ENCODE measurements at places on chromosomes 2 and 18.
A peak's percentile ranks its signal among the peaks of the same experiment; 100 is the strongest.

DNA sequence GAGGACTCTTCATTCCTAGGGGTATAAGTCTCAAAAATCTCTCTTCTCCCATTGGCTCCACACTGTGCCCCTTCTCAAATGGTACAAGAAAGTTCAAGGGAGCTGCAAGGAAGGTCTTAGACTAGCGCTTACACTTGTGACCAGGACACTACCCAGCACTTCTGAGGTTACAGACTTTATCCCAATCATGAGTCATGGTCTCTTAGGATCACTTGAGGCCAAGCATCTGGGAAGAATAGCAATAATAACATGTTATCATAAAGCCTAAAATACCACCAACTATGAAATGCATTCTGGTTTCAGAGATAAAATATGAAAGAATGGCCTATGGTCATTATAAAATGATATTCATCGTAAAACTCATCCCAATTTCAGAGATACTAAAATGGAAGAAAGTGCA lies 309.9 kb upstream of the PKDCC start:
- no peak for DNase-seq

DNA sequence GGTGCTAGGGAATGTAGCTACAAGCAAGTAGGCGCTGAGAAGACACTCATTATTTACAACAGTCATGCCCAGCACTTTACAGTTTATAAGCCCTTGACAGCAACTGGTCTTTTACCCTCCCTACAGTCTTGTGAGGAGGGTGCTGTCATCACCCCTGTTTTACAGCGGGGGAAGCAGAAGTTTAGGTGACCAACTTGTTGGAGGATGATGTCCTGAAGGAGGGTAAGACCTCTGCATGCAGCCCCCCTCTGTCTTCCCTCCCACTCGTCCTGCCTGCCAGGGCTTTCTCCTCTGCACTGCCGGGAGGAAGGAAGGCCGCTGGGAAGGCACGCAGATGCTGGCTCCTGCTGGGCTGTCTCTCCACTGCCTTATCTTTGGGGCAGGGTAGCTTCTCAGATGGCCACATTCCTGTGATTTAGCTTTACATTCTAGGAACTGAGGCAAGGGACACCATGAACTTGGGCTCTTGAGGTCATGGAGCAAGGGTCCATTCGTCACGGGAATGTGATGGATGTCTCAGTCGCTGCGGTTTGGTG lies 972 bp downstream of the IL1R1 start:
- no peak for DNase-seq

GRCh38 chr2:10521356-10522169 lies 73.4 kb upstream of the ODC1 start:
- no peak for DNase-seq

- DNase-seq = no peak
Measured at GRCh38 chr2:104788742-104789455, 65.0 kb upstream of the POU3F3 start.

DNA sequence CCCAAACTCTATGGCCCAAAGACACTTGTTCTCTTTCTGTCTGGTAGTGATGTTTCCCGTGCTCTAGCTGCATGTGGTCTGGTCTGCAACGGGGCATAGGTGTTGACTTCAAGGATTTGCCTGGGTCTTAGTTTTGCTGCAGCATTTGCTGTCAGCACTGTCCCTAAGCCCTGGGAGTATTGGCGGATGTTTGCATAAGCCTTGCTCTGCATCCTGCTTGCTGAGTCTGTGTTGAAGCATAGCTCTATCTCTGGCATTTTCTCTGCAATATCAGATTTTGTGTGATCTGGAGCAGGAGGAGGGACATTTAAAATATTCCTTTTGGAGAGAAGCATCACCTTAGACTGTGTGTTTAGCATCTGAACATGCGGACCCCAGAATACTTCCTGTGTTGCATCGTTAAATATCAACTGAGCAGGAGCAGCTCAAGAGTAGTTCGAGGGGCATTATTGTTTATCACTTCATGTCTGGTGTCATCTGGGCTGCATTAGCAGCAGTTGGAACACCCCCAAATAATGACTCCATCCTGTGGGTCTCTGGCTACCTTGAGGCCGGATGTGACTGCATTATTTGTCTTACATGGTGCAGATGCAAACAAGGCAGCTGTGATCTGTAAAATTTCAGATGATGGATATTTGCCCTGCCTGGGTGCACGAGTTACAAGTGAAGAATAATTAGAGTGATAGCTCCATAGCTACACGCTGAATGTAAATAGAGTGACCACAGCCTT lies 231.7 kb downstream of the TRIB2 start:
- DNase-seq = no peak

DNA sequence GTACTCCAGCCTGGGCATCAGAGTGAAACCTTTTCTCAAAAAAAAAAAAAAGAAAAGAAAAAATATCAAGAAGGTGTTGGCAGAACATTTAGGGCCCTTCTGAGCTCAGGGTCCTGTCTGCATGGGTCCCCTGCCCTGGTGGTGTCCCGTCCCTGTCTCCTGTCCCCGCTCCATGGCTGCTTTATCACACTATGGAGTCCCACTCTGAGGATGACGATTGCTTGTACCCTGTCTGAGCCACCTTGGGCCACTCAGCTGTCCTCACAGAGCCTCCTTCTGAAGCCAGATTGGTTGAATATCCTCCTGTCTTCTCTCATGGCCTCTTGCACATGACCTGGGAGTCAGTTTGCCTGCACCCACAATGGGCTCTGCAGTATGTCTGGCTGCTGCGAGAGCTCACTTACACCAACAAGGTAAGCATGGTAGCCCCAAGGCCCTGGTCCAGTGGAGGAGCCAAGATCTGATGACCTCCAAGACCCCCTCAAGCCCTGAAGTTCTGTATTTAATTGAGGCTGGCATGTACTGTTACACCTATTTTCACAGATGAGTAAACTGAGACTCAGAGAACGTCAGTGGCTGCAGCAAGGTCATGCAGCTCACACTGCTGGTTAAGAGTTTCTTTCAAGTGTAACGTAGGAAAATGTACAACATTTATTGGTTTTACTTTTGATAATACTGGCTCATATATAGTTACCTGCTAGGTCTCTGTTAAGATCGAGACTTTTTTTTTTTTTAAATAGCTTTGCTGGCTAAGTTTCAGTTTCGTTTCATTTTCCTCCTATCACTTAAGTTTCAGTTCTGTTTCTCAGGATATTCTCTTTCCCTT lies 16.9 kb upstream of the ZCCHC2 start:
- peak; percentile 90 for DNase-seq

Measured in suppressor macrophage treated with lipopolysaccharide for 4 hours (primary cell).